ENCODE measurements at places on chromosomes 2 and 18.
A peak's percentile ranks its signal among the peaks of the same experiment; 100 is the strongest.

- DNase-seq, result no peak
Observed at GRCh38 chr2:136232456-136233172, 114.7 kb upstream of the CXCR4 start.

GRCh38 chr18:6607343-6607742 is 122.2 kb upstream of the ARHGAP28 start:
- DNase-seq, result no peak

- DNase-seq, result no peak
Observed at GRCh38 chr18:27627927-27628326, 442.8 kb upstream of the CHST9 start.

DNA sequence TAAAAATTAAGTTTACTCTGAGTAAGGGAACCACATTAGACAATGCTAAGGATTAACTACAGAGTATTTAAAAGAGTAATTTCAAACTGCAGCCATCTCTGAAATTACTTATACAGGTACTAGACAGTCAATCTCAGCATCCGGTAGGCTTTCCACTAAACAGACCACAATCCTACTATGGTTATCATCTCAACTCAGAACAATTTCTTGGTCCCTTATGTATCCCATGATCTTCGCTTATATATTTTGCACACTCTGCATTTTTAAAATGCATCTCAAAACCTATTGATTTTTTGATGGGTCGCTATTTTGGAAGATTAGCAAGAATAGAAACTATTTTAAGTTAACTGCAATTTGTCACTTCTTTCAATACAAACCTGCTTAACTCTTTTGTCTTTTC is 1.4 kb downstream of the PPP4R1 start:
- no peak for DNase-seq

GRCh38 chr18:24814521-24814920 is 354.1 kb downstream of the HRH4 start:
- no peak for DNase-seq

- no peak for DNase-seq
Observed at GRCh38 chr2:82511894-82512293, 1947.2 kb downstream of the SUCLG1 start.

GRCh38 chr18:48347756-48348326 is 61.3 kb downstream of the ZBTB7C start:
- no peak for DNase-seq

DNA sequence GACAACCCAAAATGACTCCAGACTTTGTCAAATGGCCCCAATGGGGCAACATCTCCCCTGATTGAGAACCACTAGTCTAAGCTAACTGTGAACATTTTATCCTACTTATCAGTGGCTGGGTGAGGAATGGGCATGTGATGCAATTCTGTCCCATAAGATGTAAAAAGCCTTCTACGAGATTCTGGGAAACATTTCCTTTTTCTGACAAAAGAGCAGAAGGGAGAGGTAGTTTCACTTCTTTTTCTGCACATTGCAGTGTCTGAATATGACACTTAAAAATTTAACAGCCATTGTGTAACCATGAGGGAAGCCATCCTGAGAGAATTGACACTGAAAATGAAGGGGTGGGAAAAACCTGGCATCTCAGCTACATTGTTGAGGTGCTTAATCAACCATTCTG is 17.3 kb upstream of the MARCHF4 start:
- no peak for DNase-seq

GRCh38 chr2:174344716-174345461 is 10.1 kb downstream of the SP9 start:
- no peak for DNase-seq

DNA sequence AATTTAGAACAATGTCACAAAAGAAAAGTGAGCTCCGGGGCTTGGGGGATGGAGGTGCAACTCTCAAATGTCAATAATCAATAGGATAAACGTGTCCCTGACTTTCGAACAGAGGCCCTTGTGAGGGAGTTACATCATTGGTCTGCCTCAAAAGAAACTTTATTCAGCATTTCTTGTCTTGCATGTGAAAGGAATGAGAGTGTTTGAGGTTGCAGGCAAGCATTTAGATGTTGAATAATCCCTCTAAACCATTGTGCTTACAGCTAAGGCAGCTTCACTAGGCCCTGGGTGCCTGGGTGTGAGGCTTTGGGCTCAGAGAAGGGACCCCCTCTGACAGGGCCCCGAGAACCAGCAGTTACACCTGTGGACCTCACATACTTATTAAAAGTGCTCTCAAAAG is 28.6 kb upstream of the FHL2 start:
- no peak for DNase-seq

DNA sequence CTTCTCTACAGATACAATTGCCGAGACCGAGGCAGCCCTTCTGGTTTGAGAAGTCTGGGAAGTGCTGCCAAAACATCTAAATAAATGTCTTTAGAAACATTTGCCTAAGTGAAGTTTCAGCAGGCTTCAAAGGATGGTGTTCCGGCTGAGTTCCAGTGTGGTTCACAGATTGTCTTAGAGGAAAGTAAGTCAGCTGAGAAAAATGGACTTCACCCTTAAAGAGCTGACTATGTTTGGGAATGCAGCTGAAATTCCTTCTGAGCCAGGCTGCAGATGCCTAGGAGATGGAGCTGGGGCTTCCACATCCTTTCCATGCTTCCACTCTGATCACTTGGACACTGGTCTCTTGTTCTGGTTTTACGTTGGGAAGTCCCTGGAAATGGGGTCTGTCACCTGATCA is 83.6 kb downstream of the FHOD3 start:
- DNase-seq, result no peak

DNA sequence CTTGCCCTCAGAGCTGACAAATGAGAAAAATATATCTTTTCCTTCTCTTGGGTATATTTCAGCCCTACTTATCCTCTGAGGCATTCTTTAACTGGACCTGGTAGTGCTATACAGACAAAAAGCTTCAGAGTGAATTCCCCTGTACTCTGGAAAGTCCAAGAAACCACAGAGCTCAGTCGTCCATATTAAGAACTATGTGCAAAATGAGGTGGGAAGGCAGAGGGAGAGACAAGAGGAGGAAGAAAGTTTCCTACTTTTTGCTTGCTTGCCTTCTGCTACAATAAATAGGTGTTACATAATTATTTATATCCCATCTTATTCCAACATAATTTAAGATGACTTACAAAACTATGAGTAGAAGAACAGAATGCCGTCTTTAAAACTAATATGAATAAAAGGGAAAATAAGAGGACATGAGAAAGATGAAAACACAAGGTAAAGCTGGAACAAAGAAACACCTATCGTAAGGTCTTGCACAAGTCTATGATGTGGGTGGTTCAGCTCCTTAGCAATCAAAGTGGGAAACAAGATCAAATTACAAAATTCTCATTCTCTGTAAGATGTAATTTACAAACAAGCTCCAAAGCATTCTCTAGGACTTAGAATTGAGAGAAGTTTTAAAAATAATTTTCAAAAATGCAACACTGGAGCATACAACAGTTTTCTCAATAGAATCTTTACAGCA is 97.9 kb downstream of the BAZ2B start:
- DNase-seq, result no peak

- peak; percentile 74 for DNase-seq
Observed at GRCh38 chr2:238596571-238597551, 170.1 kb downstream of the ASB1 start.

GRCh38 chr2:15388406-15389325 is 172.5 kb downstream of the NBAS start:
- no peak for DNase-seq

DNA sequence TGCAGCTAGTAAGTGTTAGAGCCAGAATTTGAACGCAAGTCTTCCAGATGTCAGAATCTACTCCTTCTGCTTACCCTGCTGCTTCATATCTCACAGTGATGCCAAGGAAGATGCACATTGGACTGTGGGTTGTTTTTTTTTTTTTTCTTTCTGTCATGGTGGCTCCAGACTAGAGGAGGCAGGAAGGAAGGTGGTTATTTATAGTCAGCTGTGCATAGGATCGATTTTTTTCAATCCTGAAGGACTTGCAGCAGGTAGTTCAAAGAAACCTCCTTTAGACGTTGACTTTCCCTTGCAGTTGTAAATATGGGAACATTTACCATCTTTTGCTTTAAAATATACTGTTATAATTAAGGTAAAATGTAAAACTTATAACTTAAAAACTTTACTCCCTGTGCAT is 17.3 kb downstream of the NEDD4L start:
- DNase-seq, result no peak

- DNase-seq, result no peak
Observed at GRCh38 chr2:43460611-43461365, 135.1 kb downstream of the THADA start.

DNA sequence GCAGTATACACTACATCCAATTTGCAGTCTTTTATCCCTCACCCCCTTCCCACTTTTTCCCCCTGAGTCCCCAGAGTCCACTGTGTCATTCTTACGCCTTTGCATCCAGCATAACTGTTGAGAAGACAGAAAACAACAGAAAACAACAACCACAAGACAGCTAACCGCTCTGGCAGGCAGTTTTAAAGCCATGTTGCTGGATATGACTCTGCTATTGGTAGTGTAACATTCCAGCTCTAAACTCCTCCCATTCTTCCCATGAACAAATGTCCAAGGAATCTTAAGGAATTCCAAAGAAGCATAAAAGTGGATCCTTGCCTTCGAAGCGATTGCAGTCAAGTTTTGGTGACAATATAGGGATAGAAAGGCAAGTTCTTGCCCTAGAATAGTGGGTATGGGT is 599.1 kb downstream of the NYAP2 start:
- no peak for DNase-seq

GRCh38 chr2:135997380-135997779 is 12.0 kb upstream of the DARS1 start:
- no peak for DNase-seq
